ENCODE measurements at places on chromosomes 1 and 21.

- peak; percentile 62 for DNase-seq
Observed at GRCh38 chr1:16082283-16083038, 9.0 kb upstream of the FAM131C start.

GRCh38 chr1:8691662-8692061, 125.8 kb downstream of the RERE start:
- DNase-seq, result no peak

GRCh38 chr1:145995964-145996432, 381 bp downstream of the TXNIP start:
- no peak for DNase-seq

- DNase-seq, result no peak
Observed at GRCh38 chr1:50417946-50418599, 5.2 kb downstream of the DMRTA2 start.

GRCh38 chr1:109944541-109944940, 33.9 kb downstream of the CSF1 start:
- DNase-seq, result no peak

DNA sequence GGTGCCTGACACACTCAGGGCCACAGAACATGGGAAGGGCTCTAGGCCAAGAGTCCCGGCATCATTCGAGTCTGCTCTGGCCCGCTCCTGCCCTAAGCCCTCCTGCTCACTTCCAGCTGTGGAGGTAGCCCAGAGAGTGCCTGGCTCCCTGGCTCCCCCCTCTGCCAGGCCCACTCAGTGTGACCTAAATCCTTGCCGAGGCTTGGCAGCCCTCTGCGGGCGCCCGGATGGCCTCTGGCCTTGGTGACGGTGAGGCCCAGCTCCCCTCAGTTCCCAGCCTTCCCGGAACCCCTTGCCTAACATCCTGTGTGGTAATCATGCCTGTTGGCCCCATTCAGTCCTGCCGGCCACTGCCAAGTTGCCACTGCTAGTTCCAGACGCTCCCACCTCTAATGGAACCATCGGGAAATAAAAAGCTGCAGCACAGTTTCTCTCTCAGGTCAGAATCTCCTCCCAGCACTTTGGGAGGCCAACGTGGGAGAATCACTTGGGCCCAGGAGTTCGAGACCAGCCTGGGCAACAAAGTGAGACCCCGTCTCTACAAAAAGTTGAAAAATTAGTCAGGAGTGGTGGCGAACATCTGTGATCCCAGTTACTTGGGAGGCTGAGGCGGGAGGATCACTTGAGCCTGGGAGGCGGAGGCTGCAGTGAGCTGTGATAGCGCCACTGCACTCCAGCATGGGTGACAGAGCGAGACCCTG, 1.2 kb upstream of the H6PD start:
- no peak for DNase-seq

DNA sequence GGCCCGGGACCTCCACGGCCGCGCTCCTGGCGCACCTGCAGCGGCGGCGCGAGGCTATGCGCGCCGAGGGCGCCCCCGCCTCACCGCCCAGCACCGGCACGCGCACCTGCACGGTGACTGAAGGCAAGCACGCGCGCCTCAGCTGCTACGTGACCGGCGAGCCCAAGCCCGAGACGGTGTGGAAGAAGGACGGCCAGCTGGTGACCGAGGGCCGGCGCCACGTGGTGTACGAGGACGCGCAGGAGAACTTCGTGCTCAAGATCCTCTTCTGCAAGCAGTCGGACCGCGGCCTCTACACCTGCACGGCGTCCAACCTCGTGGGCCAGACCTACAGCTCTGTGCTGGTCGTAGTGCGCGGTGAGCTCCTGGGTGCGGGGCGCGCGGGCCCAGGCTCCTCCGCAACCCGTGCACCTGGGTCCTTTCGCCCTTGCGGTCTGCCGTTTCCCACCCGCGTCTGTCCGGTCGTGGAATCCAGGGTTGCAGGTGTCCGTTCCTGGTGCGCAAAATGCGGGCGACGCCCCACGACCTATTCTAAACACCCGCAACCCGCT, 4.6 kb downstream of the OBSCN start:
- no peak for DNase-seq

GRCh38 chr1:1432274-1432950, 3.1 kb upstream of the VWA1 start:
- no peak for DNase-seq

- no peak for DNase-seq
Observed at GRCh38 chr1:27569506-27570291, 34.2 kb downstream of the AHDC1 start.

DNA sequence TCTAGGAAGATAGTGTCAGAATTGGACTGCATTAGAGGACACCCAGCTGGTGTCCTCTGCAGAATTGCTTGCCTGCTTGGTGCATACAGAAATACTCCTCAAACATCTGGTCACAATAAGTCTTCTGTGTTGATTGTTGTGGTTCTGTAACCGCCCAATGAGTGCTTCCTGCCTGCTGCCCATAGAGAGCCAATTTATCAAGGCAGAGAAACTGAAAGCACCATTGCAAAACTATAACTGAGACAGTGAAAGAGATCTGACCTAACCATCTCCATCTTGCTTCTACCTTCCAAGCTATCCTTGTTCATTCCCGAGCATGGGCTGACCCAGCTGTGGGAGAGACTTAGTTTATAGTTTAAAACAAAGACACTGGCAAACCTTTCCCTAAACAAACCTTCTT, 462.4 kb upstream of the RGS18 start:
- no peak for DNase-seq

GRCh38 chr1:66739401-66740157, 12.7 kb upstream of the DYNLT5 start:
- no peak for DNase-seq

- DNase-seq, result no peak
Observed at GRCh38 chr21:45640001-45640887, 3.3 kb upstream of the PCBP3 start.

- DNase-seq, result no peak
Observed at GRCh38 chr21:15560383-15561056, 169.3 kb upstream of the USP25 start.

GRCh38 chr1:205583461-205584130, 48.2 kb downstream of the ELK4 start:
- DNase-seq, result no peak

DNA sequence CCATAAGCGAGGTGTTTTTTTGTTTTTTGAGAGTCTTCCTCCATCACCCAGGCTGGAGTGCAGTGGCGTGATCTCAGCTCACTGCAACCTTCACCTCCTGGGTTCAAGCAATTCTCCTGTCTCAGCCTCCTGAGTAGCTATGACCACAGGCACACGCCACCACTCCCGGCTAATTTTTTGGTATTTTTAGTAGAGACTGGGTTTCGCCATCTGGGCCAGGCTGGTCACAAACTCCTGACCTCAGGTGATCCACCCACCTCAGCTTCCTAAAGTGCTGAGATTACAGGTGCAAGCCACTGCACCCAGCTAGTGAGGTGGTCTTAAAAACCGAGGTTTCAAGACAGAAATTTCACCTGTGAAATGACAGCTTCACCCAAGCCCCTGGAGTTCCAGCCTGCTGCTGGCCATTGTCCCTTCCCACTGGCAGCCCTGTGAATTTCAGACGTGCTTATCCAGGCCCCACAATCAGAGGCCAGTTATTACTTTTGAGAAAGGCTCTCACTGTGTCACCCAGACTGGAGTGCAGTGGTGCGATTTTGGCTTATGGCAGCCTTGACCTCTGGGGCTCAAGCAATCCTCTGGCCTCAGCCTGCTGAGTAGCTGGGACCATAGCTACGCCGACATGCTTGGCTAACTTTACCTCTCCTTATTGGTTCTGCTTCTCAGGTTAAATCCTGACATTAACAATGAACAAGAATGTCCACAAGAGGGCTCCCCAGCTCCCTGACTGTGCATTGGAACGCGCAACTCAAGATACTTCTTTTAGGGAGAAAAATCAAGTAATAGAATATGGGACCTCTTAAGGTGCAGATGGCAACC, 19.4 kb downstream of the ENO1 start:
- DNase-seq, result peak; percentile 30

DNA sequence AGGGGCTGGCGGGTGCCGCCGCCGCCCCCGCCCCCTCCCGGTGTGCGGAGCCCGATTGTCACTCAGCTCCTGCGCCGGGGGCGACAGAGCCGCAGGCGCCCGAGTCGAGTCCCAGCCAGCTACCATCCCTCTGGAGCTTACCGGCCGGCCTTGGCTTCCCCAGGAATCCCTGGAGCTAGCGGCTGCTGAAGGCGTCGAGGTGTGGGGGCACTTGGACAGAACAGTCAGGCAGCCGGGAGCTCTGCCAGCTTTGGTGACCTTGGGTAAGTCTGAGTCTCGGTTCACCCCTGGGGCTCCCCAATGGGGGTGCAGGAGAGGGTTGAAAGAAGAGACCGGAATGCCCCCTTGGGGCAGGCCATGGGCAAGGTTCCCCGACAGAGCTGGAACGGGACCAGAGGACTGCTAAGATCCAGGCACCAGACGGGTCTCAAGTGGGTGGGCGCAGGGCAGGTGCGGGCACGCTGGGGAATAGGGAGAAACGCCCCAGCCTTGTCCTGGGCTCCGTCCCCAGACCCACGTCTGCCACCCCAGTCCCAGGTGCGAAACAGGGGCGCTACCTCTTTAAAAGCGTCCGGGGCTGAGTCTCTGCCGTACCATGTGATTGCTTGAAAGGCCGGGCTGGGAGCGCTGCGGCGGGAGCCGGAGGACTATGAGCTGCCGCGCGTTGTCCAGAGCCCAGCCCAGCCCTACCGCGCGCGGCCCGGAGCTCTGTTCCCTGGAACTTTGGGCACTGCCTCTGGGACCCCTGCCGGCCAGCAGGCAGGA, at the start of gene ADORA1:
ADORA1 (plus strand) TSS at position 61 of the 765 bp plus-strand sequence. CDS start 1,116 bp downstream, outside the sequence.
- peak; percentile 49 for DNase-seq

GRCh38 chr1:10679496-10680220, 116.8 kb downstream of the CASZ1 start:
- DNase-seq, result no peak

DNA sequence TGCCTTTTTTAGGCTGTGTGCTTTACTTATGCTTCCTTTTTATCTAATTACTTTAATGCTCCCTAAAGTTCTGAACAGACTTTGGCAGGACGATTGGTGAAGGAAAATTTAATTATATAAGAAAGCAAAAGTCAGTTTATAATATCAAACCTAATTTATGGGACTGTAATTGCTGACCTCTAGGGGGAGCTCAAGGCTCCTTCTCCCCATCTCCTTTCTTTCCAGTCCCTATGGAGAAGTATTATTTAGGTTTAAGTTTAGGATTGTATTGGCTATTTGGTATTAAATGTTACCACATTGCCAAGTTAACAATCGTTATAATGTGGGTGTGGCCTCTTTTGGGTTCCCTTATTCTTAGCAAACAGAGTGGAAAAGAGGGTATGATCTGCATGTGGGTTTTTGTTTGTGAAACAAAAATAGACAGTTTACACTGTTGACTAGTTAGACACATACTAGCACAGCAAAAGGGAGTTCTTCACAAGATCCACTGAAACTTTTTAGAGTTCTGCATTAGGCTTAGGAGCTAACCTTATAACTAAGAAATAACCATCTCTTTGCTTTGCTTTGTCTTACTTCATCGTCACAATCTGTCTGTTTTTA, 48.2 kb upstream of the TNFSF4 start:
- peak; percentile 41 for DNase-seq

- peak; percentile 43 for DNase-seq
Observed at GRCh38 chr1:33455539-33456501, 16.6 kb upstream of the ZSCAN20 start.

DNA sequence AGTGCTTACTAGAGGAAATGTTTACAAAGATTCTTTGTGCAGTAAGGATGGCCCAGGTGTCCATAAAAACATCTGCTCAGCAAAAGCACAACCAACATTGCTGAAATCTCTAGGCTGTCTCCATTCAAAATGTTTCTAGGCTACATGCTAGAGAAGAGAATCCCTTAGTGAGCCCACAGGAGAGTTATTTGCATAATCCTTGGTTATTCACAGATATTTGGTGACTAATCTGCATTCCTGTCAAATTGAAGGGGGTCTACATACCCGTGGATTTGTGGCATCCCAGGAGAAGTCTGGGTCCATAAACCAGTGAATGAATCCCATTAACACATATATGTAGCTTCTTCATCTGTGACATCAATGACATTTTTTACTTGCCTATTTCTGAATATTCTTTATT, 261.3 kb upstream of the ESRRG start:
- DNase-seq, result no peak

GRCh38 chr1:109814993-109815786, 51.5 kb upstream of the EPS8L3 start:
- DNase-seq, result no peak

DNA sequence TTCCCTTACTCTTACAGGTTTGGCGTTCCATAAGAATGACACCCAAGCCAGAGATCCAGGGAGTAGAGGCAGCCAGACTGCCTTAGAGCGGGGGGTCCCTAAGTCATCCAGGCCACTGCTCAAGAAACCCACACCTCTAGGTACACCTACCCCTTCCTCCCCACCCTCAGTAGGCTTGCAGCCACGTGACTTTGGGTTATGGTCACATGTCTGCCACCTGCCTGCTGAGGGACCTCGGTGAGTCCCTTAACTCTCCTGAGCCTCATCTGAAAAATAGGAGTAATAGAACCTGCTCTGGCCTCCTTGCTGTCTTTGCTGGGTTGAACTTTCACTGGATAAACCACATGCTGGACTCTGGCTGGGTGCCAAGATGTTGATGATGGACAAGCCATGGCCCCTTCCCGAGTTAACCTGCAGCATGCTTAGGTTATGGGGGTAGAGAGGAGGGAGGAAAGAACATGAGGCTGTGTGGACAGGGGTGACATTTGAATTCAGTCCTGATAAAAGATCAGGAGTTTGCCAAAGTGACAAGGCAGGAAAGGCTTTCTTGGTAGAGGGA, 4.5 kb downstream of the RPS6KA1 start:
- DNase-seq, result no peak

GRCh38 chr1:10521537-10522157, 46.9 kb downstream of the PEX14 start:
- DNase-seq, result no peak

- no peak for DNase-seq
Observed at GRCh38 chr1:226002667-226003501, 3.7 kb upstream of the SDE2 start.

GRCh38 chr1:211680752-211681327, 5.4 kb upstream of the NEK2 start:
- DNase-seq, result peak; percentile 88

GRCh38 chr21:35743571-35743970, 316.8 kb downstream of the SETD4 start:
- DNase-seq, result no peak

DNA sequence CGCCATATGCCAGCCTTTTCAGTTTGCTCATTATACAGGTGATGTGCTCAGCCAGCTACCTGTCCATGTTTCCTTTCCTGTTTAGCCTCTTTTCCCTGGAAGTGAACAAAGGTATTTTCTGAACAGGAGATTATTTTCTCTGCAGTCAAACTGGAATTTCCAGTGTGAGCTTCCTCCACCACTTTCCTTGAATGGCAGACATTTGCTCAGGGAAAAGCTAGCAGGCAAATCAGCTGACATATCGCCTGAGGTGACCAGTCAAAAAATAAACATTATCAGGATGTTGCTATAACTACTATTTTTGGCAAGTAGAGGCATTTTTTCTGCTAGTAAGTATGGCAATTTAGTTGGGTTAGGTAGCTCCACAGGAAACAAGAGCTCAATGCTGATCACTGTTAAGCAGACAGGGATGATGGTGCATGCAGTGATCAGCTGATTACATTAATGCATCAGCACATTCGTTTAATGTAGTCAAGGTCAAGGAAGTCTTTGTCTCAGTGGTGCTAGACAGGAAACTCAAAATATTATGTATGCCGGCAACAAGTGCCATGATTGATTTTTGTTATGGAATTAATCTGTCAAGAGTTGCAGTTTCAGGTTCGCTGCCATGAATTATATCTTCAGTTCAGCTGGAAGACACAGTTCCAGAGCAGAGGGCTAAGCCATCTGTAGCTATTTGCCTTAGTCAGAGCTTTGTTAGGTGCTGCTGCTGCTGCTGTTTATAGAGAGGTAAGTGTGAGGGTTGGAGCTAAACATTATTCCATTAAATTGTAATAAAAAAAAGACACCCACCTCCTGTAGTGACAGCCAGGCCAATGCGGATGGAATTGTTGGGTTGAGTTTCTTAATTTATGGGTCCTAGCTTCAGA, 179.7 kb upstream of the ST6GALNAC5 start:
- DNase-seq, result no peak
